ENCODE measurements at places on chromosomes 7 and 10.

- peak; percentile 29 for DNase-seq
These were observed 129.3 kb downstream of the PKD1L1 start for GRCh38 chr7:47818796-47819606.

GRCh38 chr7:38934536-38934935 lies 25.5 kb upstream of the VPS41 start:
- no peak for DNase-seq

GRCh38 chr7:70674571-70675010 lies 457.4 kb upstream of the GALNT17 start:
- DNase-seq: peak; percentile 35

- DNase-seq: peak; percentile 68
These were observed 389.0 kb upstream of the PODXL start for GRCh38 chr7:131945313-131945911.

DNA sequence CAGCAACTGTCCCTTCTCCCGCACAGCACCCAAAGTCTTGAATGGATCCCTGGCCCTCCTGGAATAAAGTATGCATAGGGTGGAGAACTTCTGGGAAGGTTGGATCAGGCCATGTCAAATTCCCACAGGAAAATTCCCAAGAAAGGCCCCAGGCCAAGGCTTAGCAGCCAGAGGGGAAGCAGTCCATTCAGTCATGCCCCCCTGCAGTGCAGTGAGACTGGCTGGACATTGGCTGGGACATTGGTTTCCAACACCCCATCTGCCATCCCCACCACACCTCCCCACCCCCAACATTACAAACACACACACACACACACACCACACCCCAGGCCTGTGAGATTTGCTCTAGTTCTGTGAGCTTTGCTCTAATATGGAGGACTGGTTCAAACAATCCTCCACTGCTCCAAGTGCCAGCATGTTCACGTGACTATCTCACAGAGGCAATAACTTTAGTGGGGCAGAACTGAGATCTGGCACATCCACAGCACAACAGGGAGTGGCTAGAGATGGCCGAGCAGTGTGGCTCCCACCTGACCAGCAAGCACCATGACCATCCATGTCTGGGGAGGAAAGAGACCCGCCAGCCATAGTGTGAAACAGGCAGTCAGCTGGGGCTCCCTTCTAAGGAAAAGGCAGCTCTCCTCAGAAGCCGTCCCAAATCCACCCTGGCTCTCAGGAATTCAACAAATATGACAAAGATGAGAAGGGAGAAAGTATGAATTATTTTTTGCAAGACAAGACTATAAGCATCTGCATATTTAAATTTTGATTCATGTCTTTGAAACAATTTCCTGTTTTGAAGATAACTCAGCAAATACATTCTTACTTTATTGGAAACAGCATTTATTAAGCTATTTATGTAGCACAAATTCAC lies 6.7 kb upstream of the FAM170B start:
- DNase-seq: no peak

DNA sequence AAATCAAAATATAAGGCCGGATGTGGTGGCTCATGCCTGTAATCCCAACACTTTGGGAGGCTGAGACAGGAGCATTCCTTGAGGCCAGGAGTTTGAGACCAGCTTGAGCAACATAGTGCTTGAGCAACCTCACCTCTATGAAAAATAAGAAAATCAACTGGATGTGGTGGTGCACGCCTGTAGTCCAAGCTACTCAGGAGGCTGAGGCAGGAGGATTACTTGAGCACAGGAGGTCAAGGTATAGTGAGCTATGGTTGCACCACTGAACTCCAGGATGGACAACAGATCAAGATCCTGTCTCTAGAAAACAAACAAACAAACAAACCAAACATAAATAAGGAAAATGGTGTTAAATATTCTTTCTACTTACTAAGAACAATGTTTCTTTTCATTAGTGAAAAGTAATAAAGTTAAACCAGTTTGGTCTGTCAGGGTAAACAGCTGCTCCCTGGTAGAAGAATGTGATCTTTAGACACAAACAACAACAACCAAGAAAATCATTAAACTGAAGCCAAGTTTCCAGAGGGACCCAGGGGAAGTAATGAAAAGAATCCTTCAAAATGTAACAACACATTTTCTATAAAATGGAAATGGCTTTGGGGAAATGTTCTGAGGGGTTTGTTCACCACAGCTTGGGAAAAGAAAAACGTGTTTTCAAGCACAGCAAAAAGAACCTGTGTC lies 17.5 kb upstream of the BAG3 start:
- DNase-seq: no peak

DNA sequence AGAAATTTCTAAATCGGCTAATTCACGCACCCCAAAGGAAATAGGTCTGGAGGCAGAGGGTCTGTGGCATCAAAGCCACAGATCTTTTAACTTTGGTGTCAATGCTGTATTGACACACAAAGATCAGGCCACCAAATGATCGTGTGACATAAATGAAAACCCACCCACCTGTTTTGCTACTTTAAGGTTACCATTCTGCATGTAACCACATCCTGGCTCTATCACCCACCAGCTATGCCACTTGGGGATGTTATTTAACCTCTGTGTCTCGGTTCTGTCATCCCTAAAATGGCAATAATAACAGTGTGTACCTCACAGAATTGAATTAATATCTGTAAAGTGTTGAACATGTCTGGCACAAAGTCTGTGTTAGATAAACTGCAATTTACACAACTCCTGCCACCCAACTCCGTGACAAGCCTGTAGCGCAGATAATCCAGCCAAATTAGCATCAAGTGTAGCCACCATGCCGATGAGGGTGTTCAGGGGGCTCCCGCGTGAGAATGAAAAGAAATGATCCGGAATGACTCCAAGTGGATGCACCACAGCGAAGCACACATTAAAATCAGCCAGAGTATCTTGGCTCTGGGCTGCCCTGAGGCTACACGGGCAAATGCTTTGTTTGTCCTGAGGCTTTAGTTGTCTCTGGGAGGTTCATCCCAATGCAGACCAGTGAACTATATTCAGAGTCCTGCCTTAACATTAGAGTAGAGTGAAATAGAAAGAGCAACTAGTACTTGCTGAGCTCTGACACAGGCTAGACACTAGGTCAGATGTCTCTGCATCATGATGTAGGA lies 158.4 kb upstream of the NEBL start:
- no peak for DNase-seq

- no peak for DNase-seq
These were observed 195.7 kb upstream of the POT1 start for GRCh38 chr7:125125315-125125714.

- no peak for DNase-seq
These were observed 80.1 kb upstream of the FZD8 start for GRCh38 chr10:35722226-35722625.

- DNase-seq: no peak
These were observed 691 bp upstream of the PPA1 start for GRCh38 chr10:70233939-70234300.

GRCh38 chr10:74165530-74165901 lies 14.5 kb downstream of the ADK start:
- DNase-seq: no peak

DNA sequence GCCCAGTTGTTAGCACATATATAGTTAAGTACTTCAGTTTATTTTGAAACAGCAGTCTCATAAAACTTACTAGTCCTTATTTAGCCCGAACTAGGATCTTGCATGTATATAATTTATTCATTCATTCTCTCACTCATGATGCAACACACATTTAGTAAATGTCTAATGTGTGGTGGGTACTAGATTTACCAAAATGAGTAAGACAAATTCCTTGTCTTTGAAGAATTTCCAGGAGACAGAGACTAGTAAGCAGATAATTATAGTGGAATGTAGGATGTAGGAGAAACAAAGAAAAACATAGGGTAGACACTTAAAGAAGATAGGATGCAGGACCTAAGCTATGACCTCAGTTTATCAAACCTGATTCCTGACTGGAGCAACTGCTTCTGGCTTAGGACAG lies 120.2 kb upstream of the AMPH start:
- no peak for DNase-seq

- DNase-seq: no peak
These were observed 42.7 kb upstream of the SMIM30 start for GRCh38 chr7:113161050-113161449.

Measured in NCI-H1417 (cell line).